Head of caudate nucleus (tissue), 42 donors: ENCODE measurements at places on chromosomes 11 and 22.

- DNase-seq: no peak
These were observed 9.6 kb downstream of the CYB561A3 start for GRCh38 chr11:61352038-61352437.

DNA sequence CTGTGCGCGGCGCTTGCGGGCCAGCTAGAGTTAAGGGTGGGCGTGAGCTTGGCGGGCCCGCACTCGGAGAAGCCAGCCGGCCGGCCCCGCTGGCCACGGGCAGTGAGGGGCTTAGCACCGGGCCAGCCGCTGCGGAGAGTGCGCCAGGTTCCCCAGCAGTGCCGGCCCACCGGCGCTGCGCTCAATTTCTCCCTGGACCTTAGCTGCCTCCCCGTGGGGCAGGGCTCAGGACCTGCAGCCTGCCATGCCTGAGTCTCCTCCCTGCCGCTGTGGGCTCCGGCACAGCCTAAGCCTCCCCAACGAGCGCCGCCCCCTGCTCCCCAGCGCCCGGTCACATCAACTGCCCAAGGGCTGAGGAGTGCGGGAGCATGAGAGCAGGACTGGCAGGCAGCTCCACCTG lies 5.2 kb upstream of the PES1 start:
- no peak for DNase-seq

DNA sequence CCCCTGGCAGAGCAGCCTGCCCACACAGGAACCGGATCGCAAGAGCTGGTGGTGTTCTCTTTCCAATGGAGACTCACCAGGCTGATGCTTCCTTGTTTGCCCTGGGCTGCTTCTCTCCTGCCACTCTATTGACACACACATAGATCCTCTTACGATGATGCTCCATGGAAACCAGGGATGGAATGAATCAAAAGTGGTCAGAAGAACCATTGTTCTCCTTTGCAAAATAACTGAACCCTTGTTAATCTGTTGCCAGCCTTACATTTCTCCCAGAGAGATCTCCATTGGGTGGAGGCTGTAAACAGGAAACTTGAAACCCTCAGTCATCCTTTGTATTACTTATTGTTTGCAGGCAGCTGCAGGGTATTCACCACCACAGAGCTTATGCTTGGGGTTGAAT lies 24.6 kb upstream of the LDLRAD3 start:
- peak; percentile 78 for DNase-seq

DNA sequence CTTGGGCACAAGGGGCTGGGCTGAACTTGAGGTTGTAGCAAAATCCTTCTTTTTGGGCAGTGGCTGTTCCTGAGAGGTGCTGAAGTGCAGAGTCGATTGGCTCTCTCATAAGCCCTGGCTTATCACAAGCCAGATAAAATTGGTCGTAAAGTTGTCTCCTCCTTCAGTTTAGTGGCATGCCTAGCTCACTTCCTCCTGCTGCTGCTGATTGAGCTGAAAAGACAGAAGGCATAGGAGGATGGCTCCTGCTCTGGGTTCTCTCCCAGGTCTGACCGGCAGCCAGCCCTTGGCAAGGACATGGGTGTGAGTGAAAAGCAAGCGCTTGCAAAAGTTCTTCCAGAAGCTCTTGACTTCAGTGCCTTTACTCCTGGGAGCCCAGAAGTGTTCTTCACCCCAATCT lies 83.9 kb downstream of the LDLRAD3 start:
- DNase-seq: no peak

- DNase-seq: no peak
These were observed 15.1 kb upstream of the EFCAB6 start for GRCh38 chr22:43827003-43827735.

DNA sequence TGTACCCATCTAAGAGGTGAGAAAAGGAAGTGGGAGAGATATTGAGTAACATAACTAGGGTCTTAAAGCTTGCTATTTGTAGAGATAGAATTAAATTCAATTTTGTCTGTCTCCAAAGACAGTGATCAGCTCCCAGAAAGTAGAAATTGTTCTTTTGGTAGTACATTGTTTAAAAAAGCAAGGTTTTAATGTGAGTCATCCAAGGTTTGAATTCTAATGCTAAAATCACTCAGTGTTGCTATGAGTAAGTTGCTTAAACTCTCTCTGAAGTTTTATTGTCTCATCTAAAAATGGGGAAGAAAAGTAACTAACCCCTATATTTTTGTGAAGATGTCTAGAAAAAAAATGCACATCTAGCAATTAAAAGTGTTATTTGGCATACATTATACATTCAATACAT lies 1004.5 kb upstream of the CCDC90B start:
- DNase-seq: no peak

DNA sequence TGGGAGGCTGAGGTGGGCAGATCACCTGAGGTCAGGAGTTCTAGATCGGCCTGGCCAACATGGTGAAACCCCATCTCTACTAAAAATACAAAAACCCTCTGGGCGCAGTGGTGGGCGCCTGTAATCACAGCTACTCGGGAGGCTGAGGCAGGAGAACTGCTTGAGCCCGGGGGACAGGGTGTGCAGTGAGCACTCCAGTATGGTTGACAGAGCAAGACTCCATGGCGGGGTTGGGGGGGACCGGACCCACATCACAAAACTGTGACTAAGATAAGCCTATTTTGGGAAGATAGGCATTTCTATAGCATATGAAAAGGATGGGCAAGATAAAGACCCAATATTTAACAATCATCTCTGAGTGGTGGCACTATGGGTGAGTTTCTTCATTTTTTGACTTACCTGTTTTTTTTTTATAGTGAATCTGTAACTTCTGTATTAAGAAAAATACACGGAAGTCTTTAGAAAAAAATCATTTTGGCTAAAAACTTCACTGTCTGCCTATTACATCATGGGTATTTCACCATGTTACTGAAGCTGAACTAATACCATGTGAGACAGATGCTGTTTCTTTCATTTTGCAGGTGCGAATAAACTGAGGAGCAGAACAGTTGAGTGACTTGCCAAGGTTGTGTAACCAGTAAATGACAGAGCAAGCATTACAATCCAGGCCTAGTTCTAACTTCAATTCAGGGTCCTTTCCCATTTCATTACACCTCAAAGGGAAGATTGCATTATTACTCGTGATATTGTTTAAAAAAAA lies 2.5 kb downstream of the CELF1 start:
- DNase-seq: no peak

DNA sequence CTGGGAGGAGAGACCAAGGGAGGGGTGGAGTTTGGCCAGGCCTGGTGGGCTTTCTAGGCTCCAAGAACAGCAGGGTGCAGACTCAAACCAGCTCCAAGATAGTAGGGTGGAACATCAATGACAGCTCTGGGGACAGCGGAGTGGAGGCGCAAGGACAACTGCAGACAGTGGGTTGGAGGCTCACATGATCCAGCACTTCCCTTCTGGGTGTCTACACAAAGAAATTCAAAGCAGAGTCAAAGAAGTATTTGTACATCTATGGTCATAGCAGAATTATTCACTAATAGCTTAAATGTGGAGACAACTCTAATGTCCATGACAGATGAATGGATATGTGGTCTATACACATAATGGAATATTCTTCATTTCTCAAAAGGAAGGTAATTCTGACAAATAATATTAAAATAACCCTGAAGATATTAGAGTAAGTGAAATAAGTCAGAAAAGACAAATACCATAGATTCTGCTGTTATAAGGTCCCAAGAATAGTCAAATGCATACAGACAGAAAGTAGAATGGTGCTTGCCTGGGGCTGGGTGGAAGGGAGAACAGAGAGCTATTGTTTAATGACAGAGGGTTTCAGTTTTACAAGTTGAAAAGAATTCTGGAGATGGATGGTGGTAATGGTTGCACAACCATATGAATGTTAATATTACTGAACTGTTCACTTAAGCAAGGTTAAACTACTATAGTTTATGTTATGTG lies 5.5 kb upstream of the GAB4 start:
- no peak for DNase-seq

GRCh38 chr11:16040151-16040550 lies 316.2 kb downstream of the SOX6 start:
- no peak for DNase-seq
